ENCODE measurements at places on chromosomes 3 and 15.

DNA sequence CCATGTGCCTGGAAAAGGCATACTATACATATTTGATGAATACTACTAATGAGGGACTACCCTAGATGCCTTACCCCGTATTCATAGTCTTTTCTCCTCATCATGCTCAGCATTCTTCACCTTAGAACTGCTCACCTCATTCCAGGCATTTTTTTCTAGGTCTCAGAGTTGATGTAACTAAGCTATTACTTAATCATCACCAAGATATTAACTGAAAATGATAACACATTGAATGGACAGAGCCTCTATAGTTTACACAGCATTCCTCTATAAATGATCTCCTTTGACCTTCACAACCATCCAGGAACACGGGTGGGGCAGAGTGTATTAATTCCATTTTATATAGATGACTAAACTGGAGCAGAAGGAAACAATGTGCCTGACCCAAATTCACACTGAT, 174.1 kb upstream of the DPH6 start:
- DNase-seq = no peak

GRCh38 chr15:35499723-35500122, 46.2 kb downstream of the DPH6 start:
- DNase-seq = no peak

DNA sequence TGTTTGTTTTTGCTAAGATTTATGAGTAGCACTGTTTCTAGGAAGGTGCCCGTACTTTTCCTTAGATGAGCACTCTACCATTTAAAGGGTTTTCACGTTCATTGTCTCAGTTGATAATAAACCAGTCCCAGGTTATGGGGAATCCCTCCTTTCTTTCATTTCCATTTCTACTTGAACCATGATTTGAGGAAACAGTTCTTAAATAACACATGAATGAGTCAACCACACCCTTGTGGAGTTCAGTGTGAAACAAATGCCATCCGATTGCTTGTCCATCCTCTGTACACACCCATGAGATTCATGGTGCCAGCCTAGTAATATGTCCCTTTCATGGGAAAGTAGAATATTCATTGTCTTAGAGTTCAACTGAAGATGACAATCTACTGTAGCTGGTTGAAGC, 23.1 kb downstream of the CMTM8 start:
- DNase-seq = no peak

- DNase-seq = no peak
Measured at GRCh38 chr3:50212502-50212901, 7.4 kb downstream of the SLC38A3 start.

GRCh38 chr3:168260859-168261258, 165.1 kb upstream of the GOLIM4 start:
- no peak for DNase-seq

- no peak for DNase-seq
Measured at GRCh38 chr3:42670051-42670576, 15.2 kb upstream of the KLHL40 start.

GRCh38 chr3:74506246-74506645, 108.2 kb downstream of the CNTN3 start:
- DNase-seq = no peak

GRCh38 chr3:165434516-165434915, 238.3 kb upstream of the SLITRK3 start:
- DNase-seq = no peak

GRCh38 chr3:172376402-172376801, 71.9 kb downstream of the GHSR start:
- DNase-seq = no peak

Data from stimulated activated naive CD8-positive, alpha-beta T cell treated with anti-CD3 and anti-CD28 coated beads, Interleukin-15, amount 100 ng/mL, for 72 hours (primary cell).